IMR-90 (cell line): ENCODE measurements at places on chromosomes 2 and 18. TPM values are rescaled to one million over a fixed set of nuclear protein-coding genes. Genes with fewer than 3 reads are reported as not detected.
A peak's percentile ranks its signal among the peaks of the same experiment; 100 is the strongest.

GRCh38 chr2:17588031-17588430, 47.5 kb downstream of the VSNL1 start:
- no peak overlapping the region for H3K4me3 ChIP-seq
- no peak overlapping the region for H3K27ac ChIP-seq
- DNase-seq: no peak
- H3K27me3 ChIP-seq: peaks cover 2% of the 10 kb centered on the region; the same call in 1 of the 2 replicates

- no peaks in the 10 kb centered on the region for H3K36me3 ChIP-seq
- no peaks in the 10 kb centered on the region; the same call in 1 of the 2 replicates for H3K4me1 ChIP-seq
- no peak overlapping the region for H3K27ac ChIP-seq
- H3K27me3 ChIP-seq: peaks cover 6% of the 10 kb centered on the region
- H3K4me3 ChIP-seq: no peak overlapping the region
These were observed 110.5 kb downstream of the TSN start for GRCh38 chr2:121865914-121866313.

GRCh38 chr2:120134263-120134662, 88.9 kb downstream of the TMEM185B start:
- DNase-seq: peak; percentile 99
- no peaks in the 10 kb centered on the region for H3K36me3 ChIP-seq
- no peaks in the 10 kb centered on the region for H3K27me3 ChIP-seq
- H3K27ac ChIP-seq: peak overlapping the region; percentile 43

DNA sequence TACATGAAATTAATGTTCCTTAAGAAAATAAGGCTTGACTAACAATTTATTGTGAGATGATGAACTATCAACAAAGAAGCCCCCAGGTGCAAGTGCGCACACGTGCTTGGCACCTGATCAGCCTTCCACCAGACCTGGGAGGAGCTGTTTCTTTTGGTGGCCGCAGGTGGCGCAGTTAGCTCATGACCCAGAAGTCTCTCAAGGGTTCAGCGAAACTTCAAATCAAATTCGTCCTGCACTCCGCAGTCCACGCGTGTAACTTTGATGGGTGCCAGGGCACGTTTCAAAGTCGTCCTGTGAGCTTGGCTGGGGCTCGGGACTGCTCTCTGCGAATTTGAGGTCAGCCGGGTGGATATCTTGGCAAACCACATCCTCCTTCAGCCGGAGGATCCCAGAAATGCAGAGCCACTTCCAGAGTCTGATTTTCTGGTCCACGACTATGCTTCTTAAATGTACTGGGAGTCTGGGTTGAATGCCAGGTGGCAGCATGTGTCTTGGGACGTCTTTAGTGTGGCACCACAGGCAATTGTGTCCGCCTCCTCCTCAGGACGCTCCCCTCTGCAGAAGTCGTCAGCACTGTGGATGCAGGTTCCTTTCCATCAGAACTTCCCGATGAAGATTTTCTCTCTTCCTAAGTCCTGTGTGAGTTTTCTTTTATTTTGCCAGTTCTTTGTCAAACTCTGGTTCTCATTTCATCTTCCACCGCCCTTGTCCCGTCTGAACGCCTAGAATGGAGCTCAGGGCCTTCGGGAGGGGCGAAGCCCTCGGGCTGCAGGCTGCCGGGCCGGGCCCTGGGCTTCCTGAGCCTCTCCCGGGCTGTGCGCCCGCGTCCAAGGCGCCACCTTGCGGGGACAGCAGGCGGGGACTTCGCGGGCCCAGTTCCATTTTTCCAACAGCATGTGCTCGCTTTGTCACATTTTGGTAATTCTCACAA, 61.3 kb upstream of the RAPGEF4 start:
- H3K27ac ChIP-seq: no peak overlapping the region
- no peaks in the 10 kb centered on the region for H3K36me3 ChIP-seq
- no peaks in the 10 kb centered on the region for H3K27me3 ChIP-seq
- DNase-seq: no peak
- H3K4me1 ChIP-seq: peaks cover 3% of the 10 kb centered on the region; the same call in 1 of the 2 replicates

DNA sequence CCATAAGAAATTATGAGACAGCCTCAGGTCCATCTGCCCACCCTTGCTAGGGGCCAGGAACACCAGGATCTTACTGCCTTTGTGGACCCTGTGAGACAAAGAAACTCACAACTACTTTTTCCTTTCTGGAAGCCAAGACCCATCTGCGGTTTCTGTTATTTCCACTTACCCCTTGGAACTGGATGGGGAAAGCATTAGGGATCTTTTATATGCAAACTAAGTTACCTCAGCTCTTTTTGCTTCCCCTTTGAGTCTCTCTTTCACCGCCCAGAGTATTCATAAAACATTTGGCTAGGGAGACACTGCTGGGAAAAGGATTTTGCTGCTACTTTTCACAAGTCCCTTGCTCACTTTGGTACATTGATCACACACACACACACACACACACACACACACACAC, 95.7 kb downstream of the ZNF385B start:
- H3K4me3 ChIP-seq: no peak overlapping the region
- no peaks in the 10 kb centered on the region; the same call in 1 of the 2 replicates for H3K27me3 ChIP-seq
- no peak overlapping the region for H3K27ac ChIP-seq
- no peak for DNase-seq
- no peaks in the 10 kb centered on the region for H3K4me1 ChIP-seq

- no peak overlapping the region for H3K4me3 ChIP-seq
- no peaks in the 10 kb centered on the region for H3K4me1 ChIP-seq
- no peak overlapping the region for H3K27ac ChIP-seq
- peaks cover 22% of the 10 kb centered on the region for H3K27me3 ChIP-seq
These were observed 71.5 kb downstream of the LYPD1 start for GRCh38 chr2:132598536-132598935.

GRCh38 chr2:46200100-46200690, 97.0 kb upstream of the EPAS1 start:
- no peak overlapping the region for H3K4me3 ChIP-seq
- DNase-seq: peak; percentile 17
- no peaks in the 10 kb centered on the region for H3K36me3 ChIP-seq
- H3K4me1 ChIP-seq: peaks cover 4% of the 10 kb centered on the region
- H3K27ac ChIP-seq: no peak overlapping the region

- no peak overlapping the region for H3K27ac ChIP-seq
- no peaks in the 10 kb centered on the region for H3K4me1 ChIP-seq
- peaks cover 8% of the 10 kb centered on the region; the same call in 1 of the 2 replicates for H3K27me3 ChIP-seq
- no peak overlapping the region for H3K4me3 ChIP-seq
- no peak for DNase-seq
- H3K36me3 ChIP-seq: no peaks in the 10 kb centered on the region
These were observed 141.6 kb downstream of the ICOS start for GRCh38 chr2:204078003-204078698.

- peak; percentile 71 for DNase-seq
- no peak overlapping the region for H3K4me3 ChIP-seq
- no peaks in the 10 kb centered on the region; the same call in 1 of the 2 replicates for H3K4me1 ChIP-seq
- no peaks in the 10 kb centered on the region for H3K36me3 ChIP-seq
- no peak overlapping the region for H3K27ac ChIP-seq
- no peaks in the 10 kb centered on the region for H3K27me3 ChIP-seq
These were observed 25.2 kb upstream of the CYTIP start for GRCh38 chr2:157468931-157469708.

The RNU2-63P gene
- polyA plus RNA-seq: not detected in 2 replicates
